ENCODE measurements at places on chromosomes 7 and 10.

DNA sequence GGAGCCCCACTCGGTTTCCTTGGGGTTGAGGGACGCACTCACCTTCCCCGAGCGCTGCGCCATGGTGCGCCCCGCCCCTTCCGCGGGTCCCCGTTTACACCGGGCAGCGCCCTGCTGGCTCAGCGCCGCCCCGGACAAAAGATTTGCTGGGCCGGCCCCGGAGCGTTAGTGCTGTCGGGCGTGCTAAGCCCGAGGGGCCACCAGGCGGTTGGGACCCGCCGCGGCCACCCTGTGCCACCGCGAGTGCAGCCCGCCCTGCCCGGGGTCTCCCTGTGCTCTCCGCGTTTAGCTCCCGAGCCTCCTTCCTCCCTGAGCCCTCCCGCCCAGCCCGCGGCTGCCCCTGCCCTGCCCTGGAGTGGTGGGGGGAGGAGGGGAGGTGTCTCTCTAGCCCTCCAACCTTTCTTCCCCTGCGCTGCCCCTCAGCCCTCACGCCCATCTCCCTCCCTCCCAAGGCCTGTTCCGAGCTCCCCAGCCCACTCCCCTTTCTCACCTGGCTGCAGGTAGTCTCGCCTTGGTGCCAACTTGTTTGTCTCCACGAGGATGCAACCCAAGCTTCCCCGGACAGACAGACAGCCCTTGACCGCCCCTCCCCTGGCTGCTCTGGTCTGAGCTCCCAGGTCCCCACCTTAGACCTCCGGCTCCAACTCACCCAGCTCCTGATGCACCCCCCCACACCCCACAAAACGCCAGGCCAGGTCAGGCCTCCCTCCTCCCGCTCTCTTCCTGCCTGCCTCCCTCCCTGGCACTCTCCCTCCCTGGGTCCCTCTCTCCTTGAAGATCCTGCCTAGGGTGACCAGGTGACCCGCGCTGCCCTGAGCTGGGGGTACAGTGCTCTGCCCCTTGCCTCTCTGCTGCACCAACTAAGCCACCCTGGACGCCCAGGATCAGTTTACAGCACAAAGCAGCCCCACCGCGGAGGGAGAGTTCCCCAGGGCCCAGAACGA is at the start of gene CRYGN:
Gene CRYGN (minus strand): TSS at position 287 of the 944 bp plus-strand sequence. CDS start 224 bp downstream, at position 63.
- peak; percentile 74 for DNase-seq

DNA sequence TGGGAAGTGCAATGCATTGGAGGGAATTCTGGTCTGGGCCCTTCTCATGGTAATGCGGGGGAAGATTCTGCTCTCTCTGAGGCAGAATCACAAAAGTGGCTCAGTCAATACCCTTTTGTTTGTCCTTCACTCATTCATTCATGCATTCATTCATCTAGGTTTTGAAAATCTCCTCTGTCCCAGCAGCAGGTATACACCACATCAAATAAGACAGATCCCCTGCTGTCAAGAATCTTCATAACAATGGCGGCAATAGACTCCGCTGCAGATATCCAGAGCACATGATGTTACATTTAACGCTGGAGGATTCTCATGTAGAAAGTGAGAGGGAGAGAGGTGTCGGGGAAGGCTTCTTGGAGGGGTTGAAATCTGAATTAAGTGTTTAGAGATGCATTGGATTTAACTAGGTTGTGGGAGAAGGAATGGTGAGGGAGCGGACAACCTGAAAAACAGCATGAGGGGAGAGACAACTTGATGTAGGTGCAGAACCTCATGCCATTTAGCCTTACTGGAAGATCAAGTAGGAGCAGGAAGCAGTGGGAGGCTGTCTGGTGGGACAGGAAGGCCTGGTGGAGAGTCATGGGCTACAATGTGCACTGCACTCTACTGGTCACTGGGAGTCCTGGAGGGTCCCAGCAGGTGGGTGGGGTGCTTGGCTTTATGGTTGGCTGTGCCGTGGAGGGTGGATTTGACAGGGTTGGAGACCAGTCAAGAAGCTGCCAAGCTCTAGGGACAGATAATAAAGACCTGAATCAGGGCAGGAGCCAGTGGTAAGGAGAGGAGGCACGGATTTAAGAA is 5.2 kb upstream of the FAM180A start:
- no peak for DNase-seq

DNA sequence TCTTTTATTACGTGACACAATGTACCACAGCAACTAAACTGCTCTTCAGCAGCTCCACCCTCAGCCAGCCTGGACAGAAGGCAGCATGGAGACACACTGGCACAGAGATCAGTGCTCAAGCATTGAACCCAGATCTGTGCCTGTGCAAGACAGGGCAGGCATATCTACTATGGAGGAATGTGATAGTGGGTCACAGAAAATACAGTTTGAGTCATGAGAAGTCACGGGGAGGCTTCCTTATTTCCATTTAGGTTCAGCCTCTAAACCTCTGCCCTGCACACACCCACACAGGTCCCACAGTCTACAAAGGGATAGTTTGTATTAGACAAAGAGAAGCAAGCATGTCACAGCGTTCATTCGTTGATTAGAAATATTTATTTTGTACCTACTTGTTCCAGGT is 187.4 kb upstream of the AGR3 start:
- no peak for DNase-seq

- no peak for DNase-seq
These were observed 93.9 kb downstream of the CHN2 start for GRCh38 chr7:29288181-29289091.

GRCh38 chr7:32673275-32673983 is 178.1 kb downstream of the AVL9 start:
- DNase-seq, result no peak

DNA sequence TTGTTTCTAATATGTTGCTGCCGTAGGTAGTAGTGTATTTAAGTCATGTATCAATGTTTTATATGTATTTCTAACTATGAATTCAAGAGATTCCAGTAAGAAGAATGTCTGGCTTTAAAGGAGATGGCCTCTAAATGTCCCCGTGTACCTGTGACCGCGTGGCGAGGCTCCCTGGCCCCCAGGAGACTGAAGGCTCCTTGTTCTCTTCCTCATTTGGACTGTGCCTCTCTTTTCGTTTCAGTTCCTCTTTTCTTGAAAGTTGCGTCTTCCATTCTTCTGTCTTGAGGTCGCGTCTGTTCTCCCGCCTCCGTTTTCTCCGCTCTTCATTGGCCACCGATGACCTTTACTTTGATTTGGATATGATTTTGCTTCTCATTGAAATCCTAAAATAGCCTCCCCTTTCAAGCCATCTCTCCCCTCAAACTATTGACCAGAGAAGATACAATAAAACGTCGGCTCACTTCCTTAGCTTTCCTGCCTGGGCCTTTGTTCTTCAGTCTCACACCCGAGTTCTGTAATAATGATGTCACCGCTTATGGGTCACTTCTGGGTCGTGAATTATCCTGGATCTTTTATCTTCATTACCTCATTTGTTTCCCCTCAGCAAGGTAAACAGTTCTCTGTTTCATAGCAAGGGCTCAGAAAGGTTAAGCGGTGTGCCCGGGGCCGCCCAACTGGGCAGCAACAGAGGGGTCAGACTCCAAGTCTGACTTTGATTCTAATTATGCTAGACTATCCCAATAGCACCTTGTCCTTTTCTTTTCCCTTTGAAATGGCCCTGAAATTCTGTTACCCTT is 28.7 kb downstream of the WIPI2 start:
- no peak for DNase-seq

- DNase-seq, result no peak
These were observed 108.0 kb downstream of the SH3PXD2A start for GRCh38 chr10:103747193-103747865.

DNA sequence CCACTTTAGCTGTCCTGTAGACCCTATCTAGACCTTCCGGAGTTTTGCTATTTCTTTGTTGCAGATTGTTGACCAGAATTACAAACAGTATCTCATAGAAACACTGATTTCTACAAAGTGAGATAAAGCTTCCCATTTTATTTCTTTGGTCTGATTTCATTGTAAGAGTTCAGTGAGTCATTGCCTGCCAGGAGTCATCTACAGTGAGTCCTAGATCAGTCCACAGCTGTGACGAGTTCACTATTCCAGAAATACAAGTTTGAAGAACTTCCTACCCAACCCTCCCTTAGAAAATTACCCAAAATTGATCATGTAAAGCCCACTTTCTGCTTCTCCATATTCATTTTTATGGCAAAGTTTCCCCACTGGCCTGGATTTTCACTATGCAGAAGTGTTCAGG is 905.5 kb downstream of the CNTNAP2 start:
- no peak for DNase-seq

DNA sequence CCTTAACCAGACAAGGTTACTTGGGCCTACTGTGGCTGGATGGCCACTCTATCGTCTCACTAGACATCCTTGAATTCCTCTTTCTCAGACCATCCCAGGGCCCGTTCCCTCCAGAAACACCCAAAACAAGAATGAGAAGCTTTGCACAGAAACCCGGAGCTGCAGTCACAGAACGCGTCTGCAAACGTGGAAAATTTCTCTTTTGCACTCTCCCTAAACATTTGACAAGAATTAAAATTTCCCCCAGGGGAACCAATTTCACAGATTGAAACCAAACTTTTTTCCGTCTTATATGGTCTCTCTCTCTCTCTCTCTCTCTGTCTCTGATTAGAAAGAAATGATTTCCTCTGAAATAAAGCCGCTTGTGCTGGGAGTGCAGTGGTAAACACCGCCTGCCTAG is 120.7 kb downstream of the MKX start:
- DNase-seq, result no peak

GRCh38 chr10:119498889-119499676 is 43.4 kb downstream of the RGS10 start:
- DNase-seq, result no peak

GRCh38 chr10:67607472-67607871 is 88.5 kb downstream of the CTNNA3 start:
- no peak for DNase-seq

DNA sequence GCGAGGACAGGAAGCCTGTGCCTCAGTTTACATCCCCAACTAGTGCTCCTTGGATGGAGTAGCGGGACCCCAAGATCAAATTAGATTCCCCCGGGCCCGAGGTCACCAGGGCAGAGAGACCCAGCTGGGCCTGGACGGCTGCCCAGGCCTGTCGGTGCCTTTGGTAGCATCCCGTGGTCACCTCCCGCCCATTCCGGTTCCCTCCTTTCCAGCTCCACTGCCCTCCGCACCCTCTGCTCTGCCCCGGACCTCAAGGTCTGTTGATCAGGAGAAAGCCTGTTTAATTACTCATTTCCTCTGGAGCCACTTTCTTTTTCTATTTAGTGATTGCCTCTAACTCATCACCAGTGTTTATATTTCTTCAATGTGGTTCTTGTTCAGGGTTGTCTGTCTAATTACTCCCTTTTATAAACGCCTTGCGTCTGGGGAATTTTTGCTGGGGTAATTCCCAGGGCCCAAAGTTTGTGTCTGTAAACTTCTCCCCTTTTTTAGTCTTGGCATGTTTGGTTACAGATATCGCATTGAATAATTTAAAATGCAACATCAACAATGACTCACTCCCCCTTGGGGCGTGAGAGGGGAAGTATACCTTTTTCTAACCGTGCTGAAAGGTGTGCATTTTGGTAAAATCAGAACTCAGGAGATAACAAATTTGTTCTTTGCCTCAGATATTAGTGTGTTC is 1.9 kb downstream of the FOXK1 start:
- DNase-seq, result peak; percentile 62

DNA sequence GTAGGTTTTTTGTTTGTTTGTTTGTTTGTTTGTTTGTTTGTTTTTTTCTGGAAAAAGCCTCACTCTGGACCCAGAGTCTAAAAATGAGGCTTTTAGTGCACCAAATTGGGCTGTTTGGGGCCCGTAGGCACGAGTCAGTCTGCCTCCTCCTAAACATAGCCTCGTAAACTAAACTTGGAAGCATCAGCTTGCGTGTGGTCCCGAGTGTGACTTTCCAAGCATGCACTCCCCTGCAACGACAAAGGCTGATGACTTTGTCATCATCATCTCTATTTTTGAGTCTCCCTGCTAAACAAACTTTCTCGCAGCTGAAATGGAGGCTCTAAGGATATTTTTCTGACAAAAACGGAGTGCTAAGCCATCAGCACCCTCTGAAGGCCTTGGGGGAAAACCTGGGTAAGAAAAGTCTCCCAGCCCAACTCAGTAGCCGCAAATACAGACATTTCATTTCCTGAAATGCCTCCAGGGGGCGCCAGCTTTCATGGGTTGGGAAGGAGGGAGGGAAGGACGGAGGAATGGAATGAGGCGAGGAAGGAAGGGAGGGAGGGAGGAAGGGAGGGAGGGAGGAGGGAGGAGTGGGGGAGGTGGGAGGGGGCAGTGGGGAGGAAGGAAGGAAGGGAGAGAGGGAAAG is 245.9 kb downstream of the KCNMA1 start:
- DNase-seq, result peak; percentile 74

- DNase-seq, result peak; percentile 41
These were observed 3.8 kb upstream of the TCERG1L start for GRCh38 chr10:131315344-131315743.

- DNase-seq, result no peak
These were observed 9.4 kb downstream of the CLDN12 start for GRCh38 chr7:90412458-90413184.

DNA sequence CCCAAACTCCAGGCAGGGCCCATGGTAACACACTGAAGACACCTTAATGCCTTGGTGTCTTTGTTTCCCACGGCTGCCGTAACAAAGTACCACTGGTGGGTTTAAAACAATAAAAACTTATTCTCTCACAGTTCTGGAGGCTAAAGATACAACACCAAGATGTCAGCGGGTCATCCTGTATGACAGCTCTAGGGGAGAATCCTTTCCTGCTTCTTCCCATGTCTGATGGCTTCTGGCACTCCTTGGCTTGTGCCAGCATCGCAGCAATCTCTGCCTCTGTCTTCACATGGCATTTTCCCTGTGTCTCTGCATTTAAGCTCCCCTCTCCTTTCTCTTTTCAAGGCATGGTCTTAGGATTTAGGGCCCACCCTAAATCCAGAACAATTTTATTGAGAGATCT is 33.1 kb downstream of the PRSS2 start:
- no peak for DNase-seq

GRCh38 chr10:36211856-36212255 is 569.8 kb upstream of the FZD8 start:
- DNase-seq, result no peak

DNA sequence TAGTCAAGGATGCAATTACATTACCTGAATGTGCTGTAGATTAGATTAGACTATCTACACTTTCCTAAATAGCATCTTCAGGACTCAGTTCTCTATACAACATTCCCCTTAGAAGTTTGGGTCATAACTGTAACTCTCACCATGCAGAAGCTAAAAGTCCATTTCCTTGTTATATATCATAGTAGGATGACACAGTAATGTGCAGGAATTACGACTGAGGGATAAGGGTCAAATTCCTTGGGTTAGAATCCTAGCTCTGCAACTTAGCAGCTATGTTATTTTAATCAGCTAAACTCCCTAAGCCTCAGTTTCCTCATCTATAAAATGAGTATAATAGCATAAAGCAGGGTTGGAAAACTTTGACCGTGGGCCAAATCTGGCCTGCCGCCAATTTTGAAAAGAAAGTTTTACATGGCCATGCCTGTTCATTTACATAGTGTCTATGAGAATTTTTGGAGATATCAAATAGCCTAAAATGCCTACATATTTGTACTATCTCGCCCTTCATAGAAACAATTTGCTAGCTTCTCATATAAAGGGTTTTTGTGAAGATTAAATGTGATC is 14.8 kb downstream of the NRCAM start:
- no peak for DNase-seq

All from retina (tissue), 1 donor.